Common myeloid progenitor, CD34-positive (primary cell): ENCODE measurements at places on chromosomes 16 and 17.

DNA sequence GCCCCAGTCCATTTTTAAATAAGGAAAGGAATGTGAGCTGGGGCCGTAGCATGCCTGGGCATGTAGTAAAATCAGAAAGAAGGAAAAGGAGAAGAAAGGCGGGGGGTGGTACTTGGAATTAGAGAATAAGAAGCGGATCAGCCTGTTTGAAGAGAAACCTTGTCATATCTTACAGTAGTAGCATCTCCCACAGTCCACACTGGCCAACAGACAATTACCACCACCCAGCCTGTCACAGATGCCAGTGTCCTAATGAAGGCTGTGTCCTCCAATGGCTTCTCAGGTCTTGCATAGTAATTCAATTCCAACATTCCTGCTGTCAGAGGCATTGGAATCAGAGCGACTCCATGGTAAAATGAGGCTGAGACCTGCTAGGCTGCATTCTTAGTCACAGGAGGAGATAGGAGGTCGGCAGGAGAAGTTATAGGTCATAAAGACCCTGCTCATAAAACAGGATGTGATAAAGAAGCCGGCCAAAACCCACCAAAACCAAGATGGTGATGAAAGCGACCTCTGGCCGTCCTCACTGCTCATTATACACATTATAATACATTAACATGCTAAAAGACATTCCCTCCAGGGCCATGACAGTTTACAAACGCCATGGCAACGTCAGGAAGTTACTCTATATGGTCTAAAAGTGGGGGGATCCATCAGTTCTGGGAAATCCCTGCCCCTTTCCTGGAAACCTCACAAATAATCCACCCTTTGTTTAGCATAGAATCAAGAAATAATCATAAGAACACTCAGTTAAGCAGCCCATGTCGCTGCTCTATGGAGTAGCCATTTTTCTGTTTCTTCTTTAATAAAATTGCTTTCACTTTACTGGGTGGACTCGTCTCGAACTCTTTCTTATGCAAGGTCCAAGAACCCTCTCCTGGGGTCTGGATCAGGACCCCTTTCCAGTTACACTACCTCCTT lies 9.6 kb upstream of the AKAP10 start:
- H3K4me1 ChIP-seq: no peaks in the 10 kb centered on the region
- no peak overlapping the region for H3K4me3 ChIP-seq
- no peaks in the 10 kb centered on the region for H3K27me3 ChIP-seq
- no peak for DNase-seq

GRCh38 chr17:3918372-3919122 lies 2.3 kb upstream of the P2RX1 start:
- H3K4me3 ChIP-seq: no peak overlapping the region
- H3K36me3 ChIP-seq: no peaks in the 10 kb centered on the region
- H3K27me3 ChIP-seq: no peaks in the 10 kb centered on the region
- H3K4me1 ChIP-seq: peaks cover 51% of the 10 kb centered on the region
- DNase-seq: no peak

GRCh38 chr17:80529104-80529903 lies 15.3 kb upstream of the RPTOR start:
- DNase-seq: no peak
- no peak overlapping the region for H3K27ac ChIP-seq
- H3K27me3 ChIP-seq: peaks cover 3% of the 10 kb centered on the region
- H3K36me3 ChIP-seq: no peaks in the 10 kb centered on the region

GRCh38 chr16:12535535-12536411 lies 267.9 kb downstream of the CPPED1 start:
- H3K4me1 ChIP-seq: peaks cover 10% of the 10 kb centered on the region
- H3K4me3 ChIP-seq: no peak overlapping the region
- H3K27ac ChIP-seq: no peak overlapping the region
- H3K27me3 ChIP-seq: no peaks in the 10 kb centered on the region
- DNase-seq: peak; percentile 17
- H3K36me3 ChIP-seq: no peaks in the 10 kb centered on the region

- no peak for DNase-seq
- no peak overlapping the region for H3K4me3 ChIP-seq
- H3K27me3 ChIP-seq: no peaks in the 10 kb centered on the region
- no peaks in the 10 kb centered on the region for H3K36me3 ChIP-seq
- no peak overlapping the region for H3K27ac ChIP-seq
- no peaks in the 10 kb centered on the region for H3K4me1 ChIP-seq
These were observed 4.6 kb downstream of the ANKFN1 start for GRCh38 chr17:56157845-56158244.

DNA sequence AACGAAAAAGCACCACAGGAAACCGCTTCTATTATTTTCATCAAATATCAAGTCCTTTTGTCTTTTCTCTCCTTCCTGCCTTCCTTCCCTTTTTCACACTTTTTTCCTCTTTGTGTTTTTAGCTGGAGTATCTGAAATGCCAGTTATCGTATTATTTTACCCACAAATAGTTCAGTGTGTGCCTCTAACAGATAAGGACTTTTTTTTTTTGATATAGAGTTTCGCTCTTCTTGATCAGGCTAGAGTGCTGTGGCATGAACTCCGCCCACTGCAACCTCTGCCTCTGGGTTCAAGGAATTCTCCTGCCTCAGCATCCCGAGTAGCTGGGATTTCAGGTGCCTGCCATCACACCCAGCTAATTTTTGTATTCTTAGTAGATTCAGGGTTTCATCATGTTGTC lies 10.7 kb downstream of the DNAAF1 start:
- H3K36me3 ChIP-seq: no peaks in the 10 kb centered on the region
- no peak for DNase-seq
- peaks cover 41% of the 10 kb centered on the region for H3K27me3 ChIP-seq
- no peak overlapping the region for H3K4me3 ChIP-seq

DNA sequence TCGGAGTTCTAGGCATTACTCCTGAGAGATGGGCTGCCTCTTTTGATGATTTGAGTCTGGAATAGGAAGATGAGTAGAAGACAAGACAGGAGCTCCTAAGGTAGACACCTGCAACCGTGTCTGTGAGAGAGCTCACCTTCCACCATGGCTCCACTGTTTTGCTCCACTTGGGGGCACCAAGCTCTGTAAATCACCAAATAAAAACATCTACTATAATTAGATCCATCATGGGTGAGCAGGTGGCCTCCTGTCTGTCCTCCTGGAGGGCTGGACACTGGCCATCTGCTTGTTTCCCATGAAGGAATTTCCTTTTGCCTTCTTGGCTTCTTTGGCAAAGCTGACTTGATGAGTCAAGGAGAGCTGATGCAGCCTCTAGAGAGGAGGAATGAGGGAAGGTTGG lies 179.0 kb downstream of the HAPSTR1 start:
- H3K27ac ChIP-seq: no peak overlapping the region
- no peak for DNase-seq
- no peak overlapping the region for H3K4me3 ChIP-seq
- H3K4me1 ChIP-seq: no peaks in the 10 kb centered on the region
- no peaks in the 10 kb centered on the region for H3K27me3 ChIP-seq

- no peaks in the 10 kb centered on the region for H3K36me3 ChIP-seq
- peak; percentile 91 for DNase-seq
- H3K27me3 ChIP-seq: no peaks in the 10 kb centered on the region
- H3K27ac ChIP-seq: no peak overlapping the region
- no peaks in the 10 kb centered on the region for H3K4me1 ChIP-seq
These were observed 174.2 kb downstream of the TANC2 start for GRCh38 chr17:63140255-63140654.

DNA sequence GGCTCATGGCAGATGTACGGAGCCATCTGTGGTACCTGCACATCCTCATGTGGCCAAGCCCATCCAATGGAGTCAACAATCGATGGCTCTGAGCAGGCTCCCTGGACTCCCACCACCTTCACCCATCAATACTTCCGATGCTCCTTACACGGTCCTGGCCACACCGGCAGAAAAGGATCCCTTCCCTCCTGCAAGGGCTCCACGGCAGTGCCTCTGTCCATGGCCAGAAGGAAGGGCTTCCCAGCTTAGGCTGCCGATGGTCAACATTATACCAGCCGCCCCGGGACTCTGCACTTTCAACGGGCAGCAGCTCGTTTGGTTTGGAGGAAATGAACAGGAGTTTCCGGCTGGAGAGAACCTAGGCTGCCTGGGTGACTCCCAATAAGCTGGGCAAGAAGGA lies 13.2 kb downstream of the SLX4 start:
- H3K36me3 ChIP-seq: peaks cover 2% of the 10 kb centered on the region
- DNase-seq: no peak
- H3K27me3 ChIP-seq: no peaks in the 10 kb centered on the region
- H3K4me1 ChIP-seq: peaks cover 6% of the 10 kb centered on the region
- no peak overlapping the region for H3K27ac ChIP-seq
- H3K4me3 ChIP-seq: no peak overlapping the region

DNA sequence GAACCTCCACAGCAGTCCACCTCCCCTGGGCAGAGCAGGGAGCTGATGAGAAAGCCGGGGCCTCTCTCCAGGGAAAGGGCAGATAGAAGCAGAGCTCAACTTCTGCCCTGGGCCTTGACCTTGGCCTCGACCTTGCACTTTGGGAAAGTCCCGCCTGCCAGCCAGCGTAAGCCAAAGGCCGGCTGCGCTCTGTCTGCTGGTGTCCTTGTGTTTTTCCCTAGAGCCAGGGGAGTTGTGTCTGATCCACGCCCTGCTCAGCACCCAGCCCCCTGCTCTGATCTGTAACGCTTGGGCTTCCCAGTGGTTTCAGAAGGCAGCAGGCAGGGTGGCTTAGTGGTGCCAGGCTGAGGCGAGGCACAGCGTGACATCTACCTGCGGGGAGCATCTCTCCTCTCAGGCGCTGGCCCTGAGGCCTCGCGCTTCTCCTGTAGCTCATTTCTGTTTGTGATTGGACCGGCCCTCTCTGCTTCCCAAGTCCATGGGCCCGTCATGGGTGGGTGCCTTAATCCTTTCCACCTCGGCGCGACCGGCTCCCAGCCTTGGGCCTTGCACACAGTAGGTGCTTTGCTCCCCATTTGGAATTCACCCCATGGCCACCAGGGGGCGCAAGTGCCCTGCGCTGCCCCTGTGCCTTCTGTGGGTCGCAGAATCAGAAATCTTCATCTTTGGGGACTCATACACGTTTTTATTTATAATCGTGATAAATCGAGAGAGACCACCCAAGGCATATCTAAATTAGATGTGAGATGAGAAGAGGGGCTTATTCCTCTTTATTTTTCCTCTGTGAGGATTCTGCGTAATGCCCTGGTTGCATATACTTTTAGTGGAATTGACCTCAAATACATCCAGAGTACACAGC lies 24.2 kb downstream of the SGSH start:
- H3K27me3 ChIP-seq: no peaks in the 10 kb centered on the region
- DNase-seq: peak; percentile 29
- H3K27ac ChIP-seq: no peak overlapping the region
- no peaks in the 10 kb centered on the region for H3K36me3 ChIP-seq
- H3K4me1 ChIP-seq: no peaks in the 10 kb centered on the region

DNA sequence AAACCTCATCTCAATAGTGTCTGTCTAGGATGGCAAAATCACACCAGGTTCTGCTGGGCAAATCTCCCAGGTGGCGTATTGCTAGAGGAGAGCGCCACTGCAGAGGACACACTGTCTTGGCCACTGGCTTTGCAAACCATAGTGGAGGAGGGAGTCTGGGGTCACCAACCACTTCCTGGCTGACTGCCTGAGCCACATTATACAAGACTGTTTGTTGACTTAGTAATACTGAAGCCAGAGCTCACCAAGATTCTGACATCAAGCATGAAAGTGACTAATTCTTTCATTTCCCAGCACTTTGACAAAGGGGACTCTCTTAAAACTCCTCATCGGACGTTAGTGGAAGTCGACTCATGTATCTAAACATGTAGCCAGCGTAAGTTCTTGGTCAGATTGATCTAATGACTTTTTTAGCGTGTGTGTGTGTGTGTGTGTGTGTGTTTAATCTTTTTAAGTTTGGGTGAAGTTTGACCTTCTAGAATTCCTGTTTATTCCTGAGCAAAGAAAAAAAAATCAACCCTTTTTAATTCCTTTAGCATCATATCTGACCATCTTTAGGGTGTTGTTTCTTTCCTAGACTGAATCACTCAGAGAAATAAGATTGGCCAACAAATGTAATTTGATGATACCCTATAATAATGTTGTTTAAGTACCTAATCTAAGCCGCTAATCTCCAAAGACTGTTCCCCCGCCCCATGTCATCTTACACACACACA lies 13.7 kb downstream of the PITPNC1 start:
- H3K27me3 ChIP-seq: no peaks in the 10 kb centered on the region
- no peak for DNase-seq

- H3K27ac ChIP-seq: no peak overlapping the region
- DNase-seq: no peak
- no peaks in the 10 kb centered on the region for H3K36me3 ChIP-seq
- H3K4me1 ChIP-seq: no peaks in the 10 kb centered on the region
- peak overlapping the region; percentile 63 for H3K4me3 ChIP-seq
These were observed 74.0 kb downstream of the CMC2 start for GRCh38 chr16:80932708-80933095.

- H3K4me3 ChIP-seq: no peak overlapping the region
- DNase-seq: no peak
- H3K27me3 ChIP-seq: no peaks in the 10 kb centered on the region
- peaks cover 36% of the 10 kb centered on the region for H3K4me1 ChIP-seq
These were observed 86.4 kb downstream of the NOG start for GRCh38 chr17:56679777-56680422.

- no peak overlapping the region for H3K4me3 ChIP-seq
- H3K27ac ChIP-seq: peak overlapping the region; percentile 19
- no peaks in the 10 kb centered on the region for H3K27me3 ChIP-seq
- H3K36me3 ChIP-seq: peaks cover 23% of the 10 kb centered on the region
- H3K4me1 ChIP-seq: peaks cover 33% of the 10 kb centered on the region
These were observed 29.5 kb downstream of the RNF213 start for GRCh38 chr17:80290156-80290555.

- H3K27ac ChIP-seq: no peak overlapping the region
- no peak overlapping the region for H3K4me3 ChIP-seq
- H3K36me3 ChIP-seq: no peaks in the 10 kb centered on the region
These were observed 38.4 kb downstream of the BAHCC1 start for GRCh38 chr17:81433656-81434055.

DNA sequence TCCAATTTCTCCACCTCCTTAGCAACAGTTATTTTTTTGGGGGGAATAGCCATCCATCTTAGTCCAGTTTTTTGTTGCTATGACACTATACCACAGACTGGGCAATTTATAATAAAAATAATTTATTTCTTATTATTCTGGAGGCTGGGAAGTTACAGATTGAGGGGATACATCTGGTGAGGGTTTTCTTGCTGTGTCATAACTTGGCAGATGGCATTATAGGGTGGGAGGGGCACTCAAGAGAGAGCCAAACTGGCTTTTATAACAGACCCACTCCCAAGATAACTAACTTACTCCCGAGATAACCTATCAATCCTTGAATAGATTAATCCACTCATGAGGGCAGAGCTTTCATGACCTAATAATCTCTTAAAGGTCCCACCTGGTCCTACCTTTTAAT lies 84.2 kb downstream of the ABCA8 start:
- no peaks in the 10 kb centered on the region for H3K4me1 ChIP-seq
- peak; percentile 11 for DNase-seq
- no peak overlapping the region for H3K27ac ChIP-seq
- no peaks in the 10 kb centered on the region for H3K27me3 ChIP-seq
- no peak overlapping the region for H3K4me3 ChIP-seq

- peak overlapping the region; percentile 100 for H3K27ac ChIP-seq
- DNase-seq: peak; percentile 94
- peaks cover 55% of the 10 kb centered on the region for H3K36me3 ChIP-seq
- peak overlapping the region; percentile 86 for H3K4me3 ChIP-seq
- H3K27me3 ChIP-seq: no peaks in the 10 kb centered on the region
- peaks cover 8% of the 10 kb centered on the region for H3K4me1 ChIP-seq
These were observed 2.4 kb downstream of the FBRS start for GRCh38 chr16:30660424-30661261.

GRCh38 chr16:4591706-4592470 lies 22.8 kb downstream of the UBALD1 start:
- DNase-seq: no peak
- no peak overlapping the region for H3K4me3 ChIP-seq
- H3K36me3 ChIP-seq: no peaks in the 10 kb centered on the region
- no peaks in the 10 kb centered on the region for H3K27me3 ChIP-seq
- H3K4me1 ChIP-seq: no peaks in the 10 kb centered on the region
